ENCODE measurements at places on chromosomes 5 and 9.

DNA sequence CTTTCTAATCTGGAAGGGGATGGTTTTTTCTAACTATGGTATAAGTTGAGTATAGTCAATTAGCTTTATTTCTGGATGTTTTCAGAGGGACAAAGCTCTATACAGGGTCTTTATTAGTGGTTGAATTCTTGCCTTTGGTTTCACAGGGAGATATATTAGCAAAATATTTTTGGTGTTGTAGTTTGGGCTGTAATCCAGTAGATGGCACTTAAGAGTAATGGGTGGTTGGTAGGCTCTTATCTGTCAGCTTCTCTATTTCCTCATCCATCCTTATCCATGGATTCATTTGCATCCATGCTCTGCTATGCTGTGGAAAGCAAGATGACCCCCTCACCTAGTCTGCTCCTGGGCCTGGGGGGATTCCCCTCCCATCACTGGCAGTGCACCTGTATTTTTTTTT lies 363.6 kb upstream of the CYLC2 start:
- peak; percentile 25 for DNase-seq

DNA sequence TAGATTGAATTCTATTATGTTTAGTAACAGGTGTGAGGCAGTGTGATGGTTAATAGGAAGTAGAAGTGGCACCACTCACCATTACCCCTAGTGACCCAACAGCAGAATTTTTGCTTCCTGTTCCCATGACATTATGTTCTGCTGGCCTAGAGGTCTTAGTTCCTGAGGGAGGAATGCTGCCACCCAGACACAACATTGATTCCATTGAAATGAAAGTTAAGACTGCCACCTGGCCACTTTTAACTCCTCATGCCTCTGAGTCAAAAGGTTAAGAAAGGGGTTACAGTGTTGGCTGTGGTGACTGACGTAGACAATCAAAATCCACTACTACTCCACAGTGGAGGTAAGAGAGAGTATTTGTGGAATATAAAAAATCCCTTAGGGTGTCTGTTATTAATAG lies 218.9 kb upstream of the NMUR2 start:
- DNase-seq: no peak

GRCh38 chr9:14909181-14909580 lies 1.0 kb downstream of the FREM1 start:
- DNase-seq: no peak

DNA sequence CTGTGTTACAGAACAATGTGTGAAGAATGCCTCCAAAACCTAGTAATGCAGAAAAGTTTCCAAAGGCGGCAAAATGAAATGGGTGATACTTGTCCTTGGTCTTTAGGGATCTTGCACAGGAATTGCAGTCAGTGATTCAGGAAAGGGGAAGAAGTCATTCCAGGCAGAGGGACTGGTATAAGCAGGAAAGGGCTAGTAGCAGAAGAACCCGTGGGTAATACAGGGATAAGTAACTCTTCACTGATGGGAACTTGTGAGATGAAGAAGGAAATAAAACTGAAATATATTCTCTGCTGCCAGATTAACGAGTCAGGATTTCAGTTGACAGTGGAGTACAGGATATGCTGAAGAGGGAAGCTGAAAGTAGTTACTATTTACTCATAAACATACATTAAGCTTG lies 1.2 kb downstream of the SRFBP1 start:
- DNase-seq: no peak

DNA sequence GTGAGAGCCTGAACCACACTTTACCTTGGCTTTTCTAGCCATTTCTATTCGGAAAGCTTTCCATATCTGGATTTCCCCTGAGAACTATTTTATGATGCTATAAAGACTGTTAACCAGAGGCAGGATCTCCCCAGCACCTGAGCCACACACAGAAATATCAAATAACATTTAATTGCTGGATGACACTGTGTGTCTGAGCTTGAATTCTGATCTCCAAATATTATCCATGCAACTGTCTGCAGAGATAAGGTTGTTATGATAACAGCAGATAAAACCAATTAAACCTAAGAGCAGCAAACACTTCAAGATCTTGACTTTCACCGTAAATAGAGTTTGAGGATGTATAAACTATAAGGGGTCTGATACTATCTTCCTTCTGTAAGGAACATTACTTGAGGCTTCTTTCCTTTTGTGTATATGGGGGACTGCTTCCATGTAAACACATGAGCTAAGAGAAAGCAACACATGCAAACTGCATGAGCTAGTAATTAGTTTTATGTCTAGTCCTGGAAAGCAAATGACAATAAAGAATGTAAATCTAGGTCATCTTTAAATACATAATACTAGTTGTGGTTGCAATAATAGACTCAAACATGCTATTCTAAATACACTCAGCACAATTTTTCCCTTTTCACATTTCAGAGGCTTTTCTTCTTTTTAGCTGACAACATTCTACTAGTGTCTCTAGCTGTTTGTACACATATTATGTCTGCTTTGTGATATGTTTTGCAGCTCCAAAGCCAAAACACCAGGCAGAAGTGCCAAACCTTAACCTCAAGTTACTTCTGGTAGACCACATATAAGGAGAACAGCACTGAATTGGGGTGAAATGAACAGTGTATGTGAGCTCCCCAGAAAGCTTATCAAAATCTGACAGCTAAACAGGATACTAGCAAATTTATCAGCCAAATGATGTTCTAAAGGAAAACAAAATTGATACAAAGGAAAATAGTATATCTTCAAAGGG lies 136.5 kb downstream of the EFNA5 start:
- no peak for DNase-seq

DNA sequence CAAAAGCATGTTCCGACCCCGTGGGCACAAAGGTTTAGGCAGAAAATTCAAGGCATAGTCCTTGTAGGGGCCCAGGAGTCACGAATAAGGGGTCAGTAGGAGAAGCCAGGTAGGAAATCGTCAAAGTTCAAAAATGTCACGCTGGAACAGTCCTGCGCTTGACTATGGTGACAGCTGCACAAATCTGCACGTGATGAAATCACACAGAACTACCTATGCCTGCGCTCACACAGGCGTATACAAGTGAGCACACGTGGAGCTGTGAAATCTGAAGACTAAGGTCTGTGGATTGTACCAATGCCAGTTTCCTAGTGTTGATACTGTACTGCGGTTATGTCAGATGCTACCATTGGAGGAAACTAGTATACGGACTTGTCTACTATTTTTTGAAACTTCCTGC lies 303.1 kb upstream of the PANK3 start:
- DNase-seq: no peak

- DNase-seq: no peak
Measured at GRCh38 chr9:130276121-130276520, 10.6 kb downstream of the HMCN2 start.

GRCh38 chr9:35267710-35268109 lies 105.9 kb downstream of the UNC13B start:
- no peak for DNase-seq

GRCh38 chr5:97854871-97855762 lies 672.1 kb upstream of the RIOK2 start:
- DNase-seq: no peak

DNA sequence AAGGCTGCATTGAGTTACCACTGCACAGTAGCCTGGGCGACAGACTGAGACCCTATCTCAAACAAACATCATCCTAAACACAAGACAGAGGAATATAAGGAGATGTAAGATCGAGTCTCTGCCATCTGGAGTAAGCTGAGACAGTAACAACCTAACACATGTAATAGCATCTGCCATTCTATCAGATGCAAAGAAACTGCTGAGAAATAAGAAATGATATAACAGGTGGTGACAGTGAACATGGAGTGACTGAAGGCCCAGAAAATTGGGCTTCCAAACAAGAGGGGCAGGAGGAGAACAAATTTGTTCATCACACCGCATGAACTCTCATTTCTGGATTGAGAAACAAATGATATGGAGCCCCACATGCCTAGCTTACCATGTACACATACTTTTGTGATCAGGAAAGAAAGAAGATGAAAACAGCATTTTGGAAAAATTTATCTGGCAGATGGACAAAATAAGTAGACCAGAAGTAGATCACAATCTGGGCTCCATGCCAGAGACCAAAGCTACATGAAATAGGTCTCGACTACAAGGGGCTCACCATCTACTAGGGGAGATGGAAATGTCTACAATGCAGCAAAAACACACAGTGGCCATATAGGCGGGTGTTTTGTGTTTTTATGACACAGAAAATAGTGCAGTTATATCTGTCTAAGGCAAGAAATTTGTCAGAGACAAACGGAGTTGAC lies 45.5 kb downstream of the ECPAS start:
- DNase-seq: no peak

- no peak for DNase-seq
Measured at GRCh38 chr5:177276886-177277285, 26.6 kb downstream of the RAB24 start.

- no peak for DNase-seq
Measured at GRCh38 chr9:98867429-98868168, 60.1 kb downstream of the GALNT12 start.

DNA sequence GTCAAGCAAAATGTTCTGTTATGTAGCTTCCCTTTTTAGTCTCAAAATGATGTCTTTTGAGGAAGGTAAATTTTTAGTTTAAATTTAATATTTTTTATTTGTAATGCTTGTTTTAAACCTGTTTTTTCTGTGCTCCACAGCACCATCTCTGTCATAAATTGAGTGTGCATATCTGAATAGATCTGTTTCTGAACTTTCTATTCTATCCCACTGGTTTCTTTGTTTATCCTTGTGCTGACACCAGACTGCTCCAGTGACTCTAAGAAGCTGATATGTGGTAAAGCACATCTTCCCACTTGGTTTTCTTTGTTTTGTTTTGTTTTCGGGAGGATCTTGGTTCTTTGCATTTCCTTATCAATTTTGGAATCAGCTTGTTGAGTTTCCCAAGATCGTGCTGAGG lies 7.1 kb upstream of the RNF145 start:
- no peak for DNase-seq

GRCh38 chr5:179128041-179128365 lies 67.8 kb downstream of the ZNF354C start:
- DNase-seq: no peak

- DNase-seq: no peak
Measured at GRCh38 chr5:116296335-116297072, 211.7 kb downstream of the COMMD10 start.

- DNase-seq: no peak
Measured at GRCh38 chr5:128453121-128453520, 84.9 kb downstream of the FBN2 start.

- DNase-seq: no peak
Measured at GRCh38 chr5:80962630-80963520, 2.7 kb downstream of the RASGRF2 start.

GRCh38 chr9:20945269-20945668 lies 86.2 kb downstream of the HACD4 start:
- no peak for DNase-seq

GRCh38 chr9:126164796-126165525 lies 161.7 kb upstream of the MVB12B start:
- DNase-seq: no peak
